DMS 273 treated with DMSO at 0.1 percent for 48 hours (cell line): ENCODE measurements at places on chromosomes 5 and 9.

- no peak for DNase-seq
Observed at GRCh38 chr9:71090896-71091295, 30.5 kb downstream of the TRPM3 start.

DNA sequence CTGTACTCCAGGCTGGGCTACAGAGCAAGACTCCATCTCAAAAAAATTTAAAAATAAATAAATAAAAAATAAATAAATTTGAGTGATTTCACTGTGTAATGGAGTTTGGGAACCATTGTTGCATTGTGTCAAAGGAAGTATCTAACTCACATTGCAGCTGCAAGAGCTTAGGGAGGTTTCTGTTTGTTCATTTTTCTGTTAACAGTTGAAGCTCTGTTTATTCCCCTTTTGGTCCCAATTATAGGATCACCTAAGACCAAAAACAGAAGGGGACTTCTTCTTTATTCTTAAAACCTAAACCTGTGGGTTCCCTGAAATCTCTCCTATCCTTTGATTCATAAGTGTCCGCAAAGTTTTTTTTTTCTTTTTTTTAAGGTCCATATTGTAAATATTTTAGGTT is 28.6 kb upstream of the PCAT7 start:
- DNase-seq: no peak

DNA sequence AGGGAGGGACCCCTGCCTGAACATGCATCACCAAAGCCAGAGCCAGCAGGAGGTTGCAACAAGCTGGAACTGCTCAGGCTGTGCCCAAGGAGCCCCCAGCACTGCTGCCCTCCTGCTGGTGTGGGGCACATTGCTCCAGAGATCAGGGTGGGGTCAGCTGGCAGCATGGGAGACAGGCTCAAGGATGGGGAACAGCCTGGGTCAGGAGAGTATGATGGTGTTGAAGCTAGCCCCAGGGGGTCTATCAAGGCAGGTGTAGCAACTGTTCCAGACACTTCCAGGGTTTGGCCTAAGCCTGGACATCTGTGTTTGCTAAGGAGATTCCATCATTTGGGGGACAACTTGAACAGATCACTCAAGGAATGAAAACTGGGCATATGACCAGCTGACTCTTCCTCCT is 133.1 kb downstream of the ATPSCKMT start:
- DNase-seq: no peak

GRCh38 chr9:131740898-131741297 is 1.0 kb upstream of the RAPGEF1 start:
- DNase-seq: no peak

DNA sequence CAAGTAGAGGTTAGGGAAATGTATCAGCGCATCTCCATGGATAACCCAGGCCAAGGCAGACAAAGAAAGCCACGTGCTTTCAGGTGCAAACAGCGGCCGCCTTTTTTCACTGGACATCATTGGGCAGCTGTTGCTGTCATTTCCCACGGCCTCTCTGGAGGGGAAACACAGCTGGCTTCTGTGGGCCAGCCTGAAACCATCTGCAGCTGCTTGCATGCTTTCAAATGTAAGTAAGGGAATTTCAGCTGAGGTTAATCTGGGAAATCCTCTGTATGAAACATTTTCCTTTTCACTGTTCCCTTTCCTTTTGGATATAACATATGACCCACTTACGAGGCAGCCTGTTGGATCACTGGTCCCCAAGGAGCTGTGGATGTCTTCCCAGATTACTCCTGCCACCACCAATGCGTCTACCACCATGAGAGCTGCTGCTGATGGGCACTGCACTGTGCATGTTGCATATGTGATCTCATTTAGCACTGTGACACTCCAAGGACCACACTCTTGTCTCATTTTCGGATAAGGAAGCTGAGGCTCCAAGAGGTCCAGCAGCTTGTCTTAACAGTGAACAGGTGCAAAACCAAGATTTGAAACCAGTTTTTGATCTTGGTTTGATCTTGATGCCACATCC is 106.3 kb downstream of the C9orf152 start:
- no peak for DNase-seq

GRCh38 chr9:33124046-33124445 is 43.1 kb downstream of the B4GALT1 start:
- DNase-seq: no peak

DNA sequence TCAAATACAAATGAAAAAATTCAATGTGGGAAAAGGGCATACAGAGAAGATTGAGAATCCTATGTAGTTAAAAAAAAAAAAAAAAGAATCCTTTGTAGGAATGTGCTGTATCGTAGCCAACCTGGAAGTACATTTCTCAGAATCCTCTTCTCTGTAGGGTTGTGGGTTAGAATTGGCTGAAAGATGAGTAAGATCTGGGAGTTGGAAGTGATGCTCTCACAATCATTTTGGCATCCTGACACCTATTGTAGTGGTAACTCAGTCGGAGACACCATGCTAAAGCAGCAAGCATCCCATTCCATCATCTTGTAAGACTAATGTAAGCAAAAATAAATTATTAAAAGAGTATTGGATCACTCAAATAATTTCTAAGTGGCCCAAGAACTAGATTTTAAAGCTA is 30.6 kb downstream of the MRPL22 start:
- DNase-seq: no peak
